ENCODE measurements at places on chromosomes 6 and 20. TPM values are rescaled to one million over a fixed set of nuclear protein-coding genes. Genes with fewer than 3 reads are reported as not detected.

FNDC1 gene
- 4.1 TPM for total RNA-seq

PDYN gene
- not detected for total RNA-seq

GABRR1 gene
- 5.4 TPM for total RNA-seq

CDH26 gene
- total RNA-seq: 2.3 TPM

GRCh38 chr20:47142774-47143170, 213.7 kb downstream of the ZMYND8 start:
- H3K27me3 ChIP-seq: no peaks in the 10 kb centered on the region
- DNase-seq: no peak
- H3K4me1 ChIP-seq: no peaks in the 10 kb centered on the region
- H3K4me3 ChIP-seq: no peak overlapping the region
- H3K36me3 ChIP-seq: no peaks in the 10 kb centered on the region

DNA sequence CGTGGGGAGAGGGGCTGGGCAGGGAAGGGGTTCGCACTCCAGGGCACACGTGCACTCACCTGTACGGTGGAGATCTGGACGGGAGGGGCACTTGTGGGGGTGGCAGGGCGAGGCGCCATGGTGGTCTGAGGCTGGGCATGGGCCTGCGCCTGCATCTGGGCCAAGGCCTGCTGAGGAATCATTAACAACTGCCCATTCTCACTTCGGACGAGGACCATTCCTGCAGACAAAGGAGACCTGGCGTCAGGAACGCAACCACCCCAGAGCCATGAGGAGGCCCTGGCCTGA, 51.2 kb downstream of the TAF4 start:
- no peaks in the 10 kb centered on the region for H3K27me3 ChIP-seq
- no peak overlapping the region for H3K4me3 ChIP-seq
- H3K36me3 ChIP-seq: peaks cover 17% of the 10 kb centered on the region
- no peaks in the 10 kb centered on the region for H3K4me1 ChIP-seq
- no peak overlapping the region for H3K27ac ChIP-seq

DNA sequence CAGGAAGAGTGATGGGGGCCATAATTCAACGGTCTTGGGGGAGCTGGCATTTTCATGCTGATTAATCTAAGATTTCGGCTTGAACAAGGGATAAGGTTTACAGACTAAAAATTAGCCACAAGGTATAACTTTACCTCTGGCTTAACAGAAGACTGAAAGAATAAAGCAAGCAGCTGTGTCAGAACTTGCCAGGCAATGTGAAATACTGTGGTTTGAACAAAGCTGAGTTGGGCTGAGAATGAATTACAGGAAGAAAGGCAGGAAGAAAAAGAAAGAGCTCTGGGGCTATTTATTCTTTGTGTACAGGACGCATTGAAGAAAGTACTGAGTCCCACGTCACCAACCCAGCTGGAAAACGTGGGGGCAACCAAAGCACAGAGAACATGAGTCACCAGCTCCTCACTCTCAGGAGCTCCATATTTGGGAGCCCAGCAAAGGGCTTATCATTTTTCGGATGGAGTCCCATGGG, 121.5 kb upstream of the NEDD9 start:
- peak overlapping the region; percentile 92 for H3K27ac ChIP-seq
- no peaks in the 10 kb centered on the region for H3K36me3 ChIP-seq
- peaks cover 27% of the 10 kb centered on the region for H3K4me1 ChIP-seq
- peak overlapping the region; percentile 35 for H3K4me3 ChIP-seq
- H3K27me3 ChIP-seq: no peaks in the 10 kb centered on the region
- peak; percentile 55 for DNase-seq

Data from thoracic aorta (tissue), 2 donors.